ENCODE measurements at places on chromosomes 13 and 19. TPM values are rescaled to one million over a fixed set of nuclear protein-coding genes. Genes with fewer than 3 reads are reported as not detected.

DNA sequence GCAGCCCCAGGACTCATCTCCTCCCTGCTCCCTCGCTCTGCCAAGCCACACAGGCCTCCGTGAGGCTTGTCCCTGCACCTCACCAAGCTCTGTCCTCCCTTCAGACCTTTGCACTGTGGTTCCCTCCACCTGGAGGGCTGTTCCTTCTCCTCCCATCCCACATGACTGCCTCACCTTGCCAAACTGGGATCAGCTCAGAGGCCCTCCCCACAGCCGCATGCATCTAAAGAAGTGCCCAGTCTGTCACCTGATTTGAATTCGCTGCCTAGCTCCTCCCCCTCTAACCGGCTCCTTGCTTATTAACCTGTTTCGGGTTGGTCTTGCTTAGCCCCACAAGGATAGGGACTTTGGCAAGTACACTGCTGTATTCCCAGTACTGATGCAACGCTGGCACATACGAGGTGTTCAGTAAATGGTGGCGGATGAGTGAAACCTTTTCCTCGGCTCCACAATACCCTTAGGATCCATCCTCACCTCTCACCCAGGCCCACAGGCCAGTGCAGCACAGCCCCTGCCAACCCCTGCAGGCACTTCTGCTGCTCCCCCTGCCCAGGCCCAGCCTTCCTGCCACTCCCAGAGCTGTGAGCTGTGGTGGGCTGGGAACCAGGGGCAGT, 4.4 kb downstream of the AKT2 start:
- DNase-seq: no peak

DNA sequence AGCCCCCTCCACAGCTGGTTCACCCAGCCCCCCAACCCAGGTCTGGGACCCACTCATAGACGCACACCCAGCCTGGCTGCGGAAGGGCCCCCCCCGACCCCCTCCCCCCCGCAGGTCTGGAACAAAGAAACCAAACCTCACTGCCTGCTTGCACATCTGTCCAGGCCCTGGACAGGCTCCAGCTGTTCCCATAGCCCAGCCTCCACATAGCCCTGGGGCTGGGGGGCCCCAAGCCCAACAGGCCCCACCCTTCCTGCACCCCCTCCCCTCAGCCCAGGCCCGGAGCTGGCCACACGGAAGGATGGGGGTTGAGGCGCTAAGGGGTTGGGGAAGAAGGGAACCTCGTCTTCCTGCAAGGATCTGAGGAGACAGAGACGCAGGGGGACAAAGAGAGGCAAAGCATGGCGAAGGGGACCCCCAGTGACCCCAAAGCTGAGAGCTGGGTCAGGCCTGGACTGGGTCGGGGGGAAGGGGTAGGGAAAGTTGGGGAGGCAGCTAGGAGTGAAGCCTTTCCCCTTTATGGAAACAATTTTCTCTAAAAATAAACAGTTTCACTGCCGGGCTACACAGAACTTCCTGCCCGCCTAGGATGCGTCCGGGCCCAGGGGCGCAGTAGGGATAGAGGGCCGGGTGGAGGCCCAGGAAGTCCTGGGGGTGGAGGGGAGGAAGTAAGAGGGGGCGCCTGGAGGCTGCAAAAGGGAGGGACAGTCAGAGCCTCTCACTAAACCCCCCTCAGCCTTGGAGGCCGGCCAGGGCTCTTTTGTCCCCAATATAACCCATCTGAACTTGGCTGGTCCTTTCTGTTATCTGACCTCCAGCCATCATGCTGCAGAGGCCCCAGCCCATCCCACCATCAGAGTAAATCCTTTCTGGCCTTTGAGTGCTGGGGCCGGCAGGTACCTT, 2.4 kb downstream of the KANK2 start:
- no peak for DNase-seq

DNA sequence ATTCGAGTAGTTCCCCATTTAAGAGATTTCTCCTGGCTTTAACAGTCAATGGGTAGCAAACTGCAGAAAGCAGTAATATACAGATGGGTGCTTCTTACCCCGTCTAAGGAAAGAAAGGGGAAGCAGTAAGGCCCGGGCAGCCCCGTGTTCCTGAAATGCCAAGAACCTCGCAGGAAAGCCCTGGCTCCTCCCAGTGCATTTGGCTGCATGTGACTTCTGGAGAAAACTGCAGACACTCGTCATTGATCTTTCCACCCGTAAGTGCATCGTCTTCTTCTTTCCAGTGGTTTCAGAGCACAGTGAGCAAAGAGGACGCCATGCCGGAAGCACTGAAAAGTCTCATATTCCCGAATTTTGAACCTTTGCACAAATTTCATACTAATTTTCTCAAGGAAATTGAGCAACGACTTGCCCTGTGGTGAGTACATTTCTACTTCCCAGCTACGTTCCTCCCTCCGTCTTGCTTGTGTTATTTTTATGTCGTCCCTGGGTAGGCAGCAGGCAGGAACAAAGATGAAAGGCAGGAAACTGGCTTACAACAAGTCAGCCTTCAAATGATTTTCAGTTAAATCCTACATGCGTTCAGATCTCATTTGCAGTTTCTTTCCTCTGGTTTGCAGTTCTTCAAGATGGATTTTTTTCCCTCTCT, 165.2 kb downstream of the STK24 start:
- no peak for DNase-seq

DNA sequence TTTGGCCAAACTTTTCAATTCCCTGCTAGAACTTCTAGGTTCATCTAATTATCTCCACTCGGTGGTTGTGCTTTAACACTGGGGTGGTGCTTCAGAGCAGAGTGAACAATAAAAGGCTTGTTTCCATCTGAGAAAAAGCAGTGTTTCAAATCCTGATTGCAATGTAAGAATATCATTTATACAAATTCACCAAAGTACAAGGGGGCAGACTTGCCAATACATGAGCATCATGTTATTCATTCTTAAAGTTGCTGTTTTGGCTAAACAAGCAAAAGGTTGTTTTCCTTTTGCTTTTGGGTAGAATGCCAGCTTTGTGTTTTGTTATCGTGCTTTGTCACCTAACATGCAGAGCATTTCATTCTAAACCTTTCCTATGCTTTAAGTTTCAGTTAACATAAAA, 78.5 kb upstream of the UBAC2 start:
- no peak for DNase-seq

GRCh38 chr19:5154799-5155426, 185.7 kb downstream of the PTPRS start:
- no peak for DNase-seq

GRCh38 chr19:40742886-40743285, 7.4 kb downstream of the ACTMAP start:
- DNase-seq: no peak

GRCh38 chr19:13095393-13095784, 7.3 kb downstream of the LYL1 start:
- DNase-seq: no peak

- DNase-seq: no peak
Measured at GRCh38 chr19:10706990-10707389, 5.8 kb downstream of the QTRT1 start.

DNA sequence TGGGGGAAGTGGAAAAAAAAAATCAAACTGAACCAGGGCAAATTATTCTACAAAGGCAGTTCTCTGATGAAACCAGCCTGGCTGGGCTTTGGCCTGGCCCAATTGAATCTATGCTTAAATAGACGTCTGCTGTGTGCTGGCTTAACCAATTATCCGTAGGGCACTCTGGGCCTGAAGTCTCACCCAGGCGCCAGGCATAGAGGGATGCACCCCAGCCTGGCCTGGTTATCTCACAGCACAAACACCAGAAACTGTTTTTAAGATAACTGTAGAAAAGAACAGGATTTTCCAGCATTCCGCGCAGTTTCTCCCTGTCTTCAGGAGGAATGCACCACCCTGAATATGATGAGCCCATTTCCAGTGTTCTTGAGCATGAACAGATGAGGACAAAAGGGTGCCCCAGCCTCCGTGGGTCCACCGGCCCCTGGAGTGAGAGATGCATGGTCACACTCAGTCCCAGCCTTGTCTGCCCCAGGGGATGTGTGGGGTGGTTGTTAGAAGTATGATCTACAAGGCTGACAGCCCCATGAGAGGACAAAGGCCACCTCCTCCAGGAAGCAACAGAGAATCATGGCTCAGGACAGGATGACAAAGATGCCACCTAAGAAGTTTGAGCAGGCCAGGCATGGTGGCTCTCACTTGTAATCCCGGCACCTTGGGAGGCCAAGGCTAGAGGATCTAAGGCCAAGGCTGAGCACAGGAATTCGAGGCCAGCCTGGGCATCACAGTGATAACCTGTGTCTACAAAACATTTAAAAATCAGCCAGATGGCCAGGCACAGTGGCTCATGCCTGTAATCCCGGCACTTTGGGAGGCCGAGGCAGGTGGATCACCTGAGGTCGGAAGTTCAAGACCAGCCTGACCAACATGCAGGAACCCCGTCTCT, 50.2 kb downstream of the PEPD start:
- no peak for DNase-seq

GRCh38 chr19:38247734-38248268, 8.4 kb downstream of the PPP1R14A start:
- no peak for DNase-seq

The METTL21C gene
- not detected for total RNA-seq

The CD33 gene
- 21.8 TPM for total RNA-seq

The TMC4 gene
- total RNA-seq: not detected

The GNG7 gene
- 0.23 TPM for total RNA-seq

The THOP1 gene
- total RNA-seq: 240 TPM

The LCP1 gene
- total RNA-seq: 7.9 TPM

The CCL25 gene
- total RNA-seq: not detected

All from Daoy (cell line).